ENCODE measurements at places on chromosomes 5 and 9.

DNA sequence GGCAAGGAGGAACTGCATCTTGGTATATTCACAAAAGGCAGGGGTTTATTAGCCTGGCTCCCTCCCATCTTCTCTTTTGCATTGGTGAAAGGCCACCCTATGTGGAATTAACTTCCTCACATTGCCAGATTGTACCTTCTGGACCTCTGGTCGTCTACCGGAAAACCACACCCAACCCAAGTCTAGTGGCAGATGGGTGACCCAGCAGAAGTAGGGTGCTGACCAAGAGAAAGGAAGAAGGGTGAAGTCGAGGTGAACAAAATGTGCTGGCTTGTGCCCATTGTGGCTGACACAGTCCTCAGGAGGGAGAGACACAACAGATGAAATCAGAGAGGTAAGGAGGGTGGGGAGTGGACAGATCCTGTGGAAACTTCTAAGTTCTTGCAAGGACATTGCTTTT is 39.8 kb upstream of the DAP start:
- no peak for DNase-seq

GRCh38 chr5:122723606-122724352 is 51.1 kb upstream of the SNX2 start:
- peak; percentile 71 for DNase-seq

GRCh38 chr5:151270599-151270998 is 17.6 kb downstream of the GM2A start:
- DNase-seq: no peak

DNA sequence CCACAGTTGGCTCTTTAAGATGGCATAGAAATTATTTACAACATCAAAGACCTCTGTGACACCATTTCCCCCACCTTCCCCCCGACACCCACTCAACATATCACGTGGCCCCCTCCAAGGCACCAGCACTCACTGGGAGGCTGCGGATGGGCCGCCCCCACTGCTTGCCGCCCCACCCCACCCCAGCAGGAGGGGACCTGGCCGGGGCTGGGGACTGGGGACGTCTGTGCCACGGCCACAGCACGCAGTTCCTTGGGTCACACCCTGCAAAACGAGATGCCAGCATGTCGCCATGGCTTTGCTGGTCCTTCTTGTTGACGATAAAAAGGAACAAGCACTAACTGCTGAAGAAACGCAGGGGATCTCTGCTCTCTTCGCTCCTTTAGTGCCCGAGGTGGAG is 257.4 kb upstream of the NFIL3 start:
- no peak for DNase-seq

DNA sequence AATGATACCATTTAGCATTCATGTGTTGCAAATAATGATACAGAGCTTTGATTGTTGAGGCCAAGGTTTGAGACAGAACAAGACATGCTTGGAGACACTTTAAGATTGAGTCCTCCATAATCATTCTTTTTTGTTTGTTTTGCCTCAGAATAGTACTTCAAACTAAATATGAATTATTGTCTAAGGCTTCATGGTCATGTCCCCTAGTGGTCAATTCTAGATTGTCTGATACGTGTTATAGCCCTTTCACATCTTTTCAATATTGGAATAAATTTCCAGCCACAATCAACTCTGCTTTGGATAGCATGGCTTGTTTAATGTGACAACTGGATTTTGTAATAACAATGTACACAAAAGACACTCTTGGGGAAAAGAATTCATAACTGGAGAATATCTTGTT is 64.2 kb downstream of the PRLR start:
- DNase-seq: no peak

DNA sequence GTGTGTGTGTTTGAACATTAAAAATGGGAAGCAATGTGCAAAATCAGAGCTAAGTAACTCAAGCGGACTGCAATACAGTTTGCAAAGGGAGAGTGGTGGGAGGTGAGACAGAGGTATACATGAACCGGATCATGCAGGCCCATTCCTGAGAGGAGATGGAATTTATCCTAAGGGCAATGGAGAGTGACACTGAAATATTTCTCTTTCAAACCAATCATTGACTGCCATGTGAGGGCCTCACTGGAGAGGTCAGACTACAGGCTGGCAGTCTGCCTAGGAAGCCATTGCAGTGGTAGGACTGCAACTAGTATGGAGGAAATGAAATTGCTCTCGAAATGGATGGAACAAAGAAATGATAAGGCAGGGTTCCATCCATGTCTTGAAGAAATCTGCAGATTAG is 34.8 kb downstream of the TNFSF15 start:
- no peak for DNase-seq
